ENCODE measurements at places on chromosomes 5 and 9.

GRCh38 chr9:85610074-85610860 lies 131.5 kb downstream of the AGTPBP1 start:
- peak; percentile 20 for DNase-seq

DNA sequence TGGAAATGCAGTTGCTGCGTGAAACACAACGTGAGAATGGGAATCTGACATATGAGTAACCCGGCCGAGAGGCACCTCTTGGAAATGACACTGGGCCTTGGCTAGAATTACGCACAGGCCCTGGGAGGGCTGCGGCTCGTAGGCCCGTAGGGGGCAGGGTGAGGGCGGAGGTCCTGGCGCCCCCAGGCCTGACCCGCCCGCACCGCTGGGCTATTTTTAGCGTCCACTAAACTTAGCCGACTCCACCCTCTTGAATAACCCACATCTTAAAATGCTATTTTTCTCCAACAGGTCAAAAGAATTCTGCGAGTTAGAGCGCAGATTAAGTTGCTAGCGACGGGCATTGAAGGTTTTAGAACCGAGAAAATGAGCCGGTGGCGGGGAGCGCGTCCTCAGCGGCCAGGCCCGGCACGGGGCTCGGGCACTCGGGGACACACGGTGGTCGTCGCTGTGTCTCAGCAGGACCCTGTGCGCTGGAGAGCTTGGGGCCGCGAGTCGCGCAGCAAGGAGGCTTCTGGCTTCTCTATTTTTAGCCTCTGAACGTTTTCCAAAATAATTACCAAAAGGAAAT lies 168.5 kb downstream of the AUH start:
- peak; percentile 85 for DNase-seq

- no peak for DNase-seq
Observed at GRCh38 chr5:14935341-14935740, 63.8 kb upstream of the ANKH start.

DNA sequence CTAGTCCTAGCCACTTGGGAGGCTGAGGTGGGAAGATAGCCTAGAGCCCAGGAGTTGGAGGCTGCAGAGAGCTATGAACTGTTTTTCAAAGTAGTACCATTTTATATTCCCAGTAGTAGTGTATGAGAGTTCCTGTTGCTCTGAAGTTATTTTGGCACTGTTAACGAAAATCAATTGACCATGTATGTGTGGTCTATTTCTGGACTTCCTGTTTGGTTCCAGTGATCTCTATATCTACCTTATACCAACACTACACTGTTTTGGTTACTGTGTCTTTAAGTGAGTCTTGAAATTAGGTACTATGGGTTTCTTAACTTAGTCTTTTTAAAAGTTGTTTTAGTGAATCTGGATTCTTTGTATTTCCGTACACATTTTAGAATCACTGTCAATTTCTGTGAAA lies 13.6 kb downstream of the SLF1 start:
- no peak for DNase-seq

- DNase-seq: peak; percentile 39
Observed at GRCh38 chr5:56190497-56190896, 42.6 kb downstream of the ANKRD55 start.

DNA sequence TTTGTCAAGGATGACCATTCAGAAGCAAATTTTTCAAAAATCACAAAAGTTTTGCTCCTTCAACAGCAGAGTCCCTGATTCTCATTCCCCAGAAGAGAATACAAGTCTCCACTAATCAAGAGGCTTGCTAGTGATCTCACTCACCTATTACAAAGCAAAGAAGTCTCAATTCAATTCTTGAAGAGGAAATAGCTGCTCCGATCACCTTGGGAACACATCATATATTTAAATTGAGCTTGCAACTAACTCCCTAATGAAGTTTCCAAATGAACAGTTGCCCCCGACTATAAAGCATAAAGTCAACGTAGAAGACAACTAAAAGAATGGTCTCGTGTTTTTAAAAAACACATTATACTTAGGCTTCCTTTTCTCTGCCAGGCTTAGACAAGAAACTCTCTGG lies 1.6 kb downstream of the LIFR start:
- DNase-seq: no peak

GRCh38 chr9:37378613-37379004 lies 43.9 kb upstream of the GRHPR start:
- no peak for DNase-seq

- no peak for DNase-seq
Observed at GRCh38 chr9:19618816-19619215, 170.0 kb downstream of the SLC24A2 start.

DNA sequence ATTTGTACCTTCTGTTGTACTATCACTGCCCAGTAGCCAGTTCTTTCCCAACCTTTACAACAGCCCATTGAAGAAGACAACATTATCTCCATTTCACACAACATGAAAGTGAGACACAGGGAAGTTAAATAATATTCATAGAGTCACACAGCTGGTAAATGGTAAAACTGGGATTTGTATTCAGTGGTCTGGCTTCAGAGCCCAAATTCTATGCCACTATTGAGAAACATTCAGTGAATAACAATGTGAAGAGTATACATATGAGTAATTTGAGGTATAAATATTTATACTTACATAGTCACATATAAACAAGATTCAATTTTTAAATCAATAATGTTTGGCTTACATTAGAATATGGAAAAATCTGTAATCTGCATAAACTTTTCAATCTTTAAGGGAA lies 13.8 kb downstream of the SMIM15 start:
- DNase-seq: no peak

DNA sequence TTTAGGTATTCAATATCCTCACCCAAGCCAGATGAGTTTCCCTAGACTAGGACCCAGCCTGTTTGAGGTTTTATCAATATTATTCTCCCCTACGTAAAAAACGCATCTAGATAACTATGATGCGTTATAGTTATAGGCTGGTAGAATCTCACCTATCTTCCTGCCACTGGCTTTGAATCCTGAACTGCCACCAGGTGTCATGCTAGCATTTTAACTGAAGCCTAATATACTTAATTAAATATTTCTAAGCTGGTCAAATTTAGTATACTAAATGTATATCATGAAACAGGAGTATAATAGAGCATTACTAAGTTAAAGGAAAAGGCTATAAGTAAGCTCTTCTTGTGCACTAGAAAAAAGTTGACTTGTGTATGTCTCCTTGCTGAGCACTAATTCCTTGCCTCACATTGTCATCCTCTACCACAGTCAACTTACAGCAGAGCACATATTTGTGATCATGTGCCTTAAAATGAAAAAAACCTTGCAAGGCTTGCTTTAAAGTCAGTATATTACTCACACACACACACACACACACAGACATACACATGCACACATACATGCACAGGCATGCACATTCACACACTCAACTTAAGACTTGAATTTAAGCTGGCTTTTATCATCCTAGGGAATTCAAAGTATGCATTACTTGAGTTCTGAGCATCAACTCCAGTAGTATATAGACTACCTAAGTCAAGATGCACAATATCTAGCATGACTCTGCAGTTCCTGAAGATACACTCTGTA lies 303.4 kb downstream of the ADGRV1 start:
- no peak for DNase-seq

GRCh38 chr5:99004960-99005359 lies 76.2 kb upstream of the CHD1 start:
- DNase-seq: peak; percentile 52

GRCh38 chr5:168893283-168893682 lies 314.1 kb upstream of the PANK3 start:
- DNase-seq: no peak

- DNase-seq: no peak
Observed at GRCh38 chr9:90105773-90106172, 501.0 kb downstream of the GADD45G start.

DNA sequence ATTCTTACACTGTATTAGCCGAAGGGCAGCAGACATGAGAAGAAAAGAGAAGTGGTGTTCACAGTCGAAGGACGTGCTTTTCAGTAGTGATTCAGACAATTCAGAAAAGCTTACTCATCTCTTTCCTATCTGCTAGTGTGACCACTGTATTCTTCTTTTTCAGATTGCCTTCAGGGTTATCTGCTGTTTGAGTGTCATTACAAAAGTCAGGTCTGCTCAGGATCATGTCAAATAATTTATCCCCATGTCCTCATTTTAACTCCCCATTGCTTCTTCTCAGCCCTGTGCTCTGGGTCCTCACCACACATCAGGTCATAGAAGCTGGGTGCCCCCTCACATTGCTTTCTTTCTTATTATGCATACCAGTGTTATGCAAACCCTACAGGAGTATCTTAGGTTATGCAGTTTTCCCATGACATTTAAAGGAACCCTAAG lies 394.0 kb downstream of the CETN3 start:
- no peak for DNase-seq

GRCh38 chr5:131976414-131977211 lies 31.1 kb upstream of the MEIKIN start:
- DNase-seq: no peak

GRCh38 chr9:87567571-87567970 lies 69.9 kb downstream of the DAPK1 start:
- DNase-seq: no peak

- no peak for DNase-seq
Observed at GRCh38 chr5:135635451-135635850, 56.7 kb upstream of the CXCL14 start.

DNA sequence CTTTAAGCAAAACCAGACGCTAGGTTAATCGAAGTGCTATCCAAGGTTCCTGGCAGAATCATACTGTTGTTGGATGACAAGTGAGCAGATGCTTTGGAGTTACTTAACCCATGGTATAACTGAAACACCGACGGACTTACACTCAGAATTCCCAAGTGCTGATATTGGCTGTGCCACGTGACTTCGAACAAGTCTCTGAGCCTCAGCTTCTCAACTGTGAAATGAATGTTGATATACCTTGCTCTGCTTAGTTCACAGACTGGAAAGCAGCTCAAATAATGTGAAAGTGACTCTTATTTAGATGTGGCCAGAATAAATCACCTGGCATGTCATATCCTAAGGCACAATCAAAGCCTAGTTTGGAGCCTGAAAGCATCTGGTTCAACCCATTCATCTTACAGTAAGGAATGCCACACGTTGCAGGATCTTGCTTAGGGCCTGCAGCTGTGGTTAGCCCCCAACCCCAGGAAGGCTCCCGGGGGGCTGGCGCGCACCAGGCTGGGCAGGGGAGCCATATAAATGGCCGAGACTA lies 759 bp downstream of the GEMIN5 start:
- no peak for DNase-seq

DNA sequence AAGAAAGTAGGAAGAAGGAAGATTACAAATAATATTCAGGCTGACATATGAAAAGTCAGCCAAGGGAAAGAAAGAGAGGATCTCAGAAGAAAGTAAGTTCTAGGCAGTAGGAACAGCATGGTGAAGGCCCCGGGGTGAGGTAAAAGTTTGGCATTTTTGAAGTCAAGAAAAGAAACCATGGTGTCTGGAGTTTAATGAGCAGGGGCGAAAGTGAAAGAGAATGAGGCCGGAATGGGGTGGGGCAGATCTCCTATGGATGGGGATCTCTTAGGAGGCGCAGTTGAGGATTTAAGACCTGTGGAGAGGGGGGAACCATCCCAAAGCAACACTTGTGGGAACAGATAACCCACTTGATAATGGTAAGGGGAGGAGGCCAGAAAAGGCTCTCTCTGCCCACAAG lies 42.3 kb upstream of the SMAD5 start:
- DNase-seq: no peak

DNA sequence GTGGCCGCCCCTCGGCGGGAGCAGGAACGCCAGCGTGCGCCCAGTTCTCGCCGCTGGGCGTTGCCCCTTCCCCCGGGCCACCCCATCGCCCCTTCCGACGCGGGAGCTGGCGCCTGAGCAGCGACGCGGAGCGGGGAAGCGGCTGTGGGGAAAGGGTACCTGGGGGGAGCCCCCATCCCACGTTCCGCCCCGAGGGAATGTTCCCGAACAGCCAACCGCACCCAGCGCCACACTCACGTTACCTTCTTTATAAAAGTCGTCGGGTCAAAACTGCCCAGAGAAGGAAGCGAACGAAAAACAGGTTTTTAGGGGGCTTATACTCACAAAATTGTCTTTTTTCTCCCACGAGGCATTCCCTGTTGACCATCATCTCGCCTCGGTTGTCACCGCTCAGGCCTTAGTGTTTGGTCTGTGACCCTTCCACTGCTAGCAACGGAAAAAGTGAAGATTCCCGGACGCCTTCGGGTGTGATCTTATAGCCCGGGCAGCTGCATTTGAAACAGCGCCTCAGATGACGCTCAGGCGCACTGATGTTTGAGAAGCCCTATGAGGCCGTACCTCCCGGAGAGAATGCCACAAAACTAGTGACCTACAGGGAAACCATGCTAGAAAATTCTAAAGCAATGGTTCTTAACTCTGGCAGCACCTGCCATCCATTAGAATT lies 475 bp upstream of the GOLM1 start:
- DNase-seq: no peak

DNA sequence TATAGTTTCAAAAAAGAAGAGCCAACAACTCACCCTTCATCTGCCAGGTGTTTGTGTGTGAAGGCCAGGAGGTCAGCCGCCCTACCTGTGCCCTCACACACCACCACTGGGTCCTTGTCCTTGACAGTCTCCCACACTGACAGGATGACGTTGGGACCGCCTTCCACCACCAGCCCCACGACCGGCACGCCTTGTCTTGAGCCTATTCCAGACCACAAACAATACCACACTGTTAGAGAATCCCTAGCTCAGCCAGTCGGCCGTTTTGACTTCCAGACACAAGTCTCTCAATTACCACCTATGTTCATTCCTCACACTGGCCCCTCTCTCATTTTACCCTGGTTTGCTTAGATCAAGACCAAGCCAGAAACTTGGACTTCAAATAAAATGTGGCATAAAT lies 66.1 kb downstream of the TRPM6 start:
- no peak for DNase-seq

- no peak for DNase-seq
Observed at GRCh38 chr5:12330993-12331588, 426.8 kb upstream of the CTNND2 start.

GRCh38 chr5:36948650-36949049 lies 72.1 kb downstream of the NIPBL start:
- no peak for DNase-seq

DNA sequence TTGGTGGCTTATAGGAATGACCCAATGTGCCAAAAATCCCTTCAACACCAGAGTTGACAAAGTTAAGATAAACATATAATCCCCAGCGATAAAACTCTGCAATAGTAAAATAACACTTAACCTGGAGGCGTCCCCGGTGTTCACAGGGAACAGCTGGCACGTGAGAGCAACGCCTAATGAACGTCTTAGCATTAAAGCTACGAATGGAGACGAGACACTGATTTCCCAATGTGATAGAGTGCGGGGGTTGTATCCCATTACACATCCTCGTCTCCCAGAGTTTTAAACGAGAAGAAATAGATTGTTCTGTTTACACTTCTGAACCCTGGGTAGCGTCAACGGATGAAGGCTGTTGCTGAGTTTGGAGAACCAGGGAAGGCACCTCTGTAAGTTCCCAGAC lies 57.6 kb downstream of the PTCH1 start:
- DNase-seq: no peak

- DNase-seq: no peak
Observed at GRCh38 chr9:89817151-89817950, 212.5 kb downstream of the GADD45G start.

GRCh38 chr9:108640230-108640629 lies 215.6 kb downstream of the ACTL7B start:
- no peak for DNase-seq

- peak; percentile 34 for DNase-seq
Observed at GRCh38 chr9:83238871-83239640, 176.1 kb upstream of the RASEF start.

Data from CD4-positive, alpha-beta T cell treated with Interleukin-15 for 1 hour (primary cell).